ENCODE measurements at places on chromosomes 11 and 22. TPM values are rescaled to one million over a fixed set of nuclear protein-coding genes. Genes with fewer than 3 reads are reported as not detected.

RFPL2 gene
- not detected for total RNA-seq

ARL2 gene
- 82.1 TPM for total RNA-seq

OR5A1 gene
- total RNA-seq = not detected

UPB1 gene
- total RNA-seq = not detected

APOL3 gene
- total RNA-seq = 27.1 TPM

OPCML gene
- total RNA-seq = under 0.01 TPM

JAML gene
- 14.7 TPM for total RNA-seq

CARD18 gene
- not detected for total RNA-seq

GTSE1 gene
- total RNA-seq = 8.0 TPM

POU2AF2 gene
- total RNA-seq = not detected

CCDC87 gene
- 0.19 TPM for total RNA-seq

FGF4 gene
- total RNA-seq = not detected

CNGA4 gene
- 0.38 TPM for total RNA-seq

ZBTB16 gene
- total RNA-seq = 11.6 TPM
